ENCODE measurements at places on chromosomes 16 and 17.

GRCh38 chr17:7336240-7337175, at the start of gene ACAP1:
TSS of gene ACAP1 (plus strand) at chr17:7336529. CDS start at chr17:7336735, 206 bp downstream.
- DNase-seq: peak; percentile 69

DNA sequence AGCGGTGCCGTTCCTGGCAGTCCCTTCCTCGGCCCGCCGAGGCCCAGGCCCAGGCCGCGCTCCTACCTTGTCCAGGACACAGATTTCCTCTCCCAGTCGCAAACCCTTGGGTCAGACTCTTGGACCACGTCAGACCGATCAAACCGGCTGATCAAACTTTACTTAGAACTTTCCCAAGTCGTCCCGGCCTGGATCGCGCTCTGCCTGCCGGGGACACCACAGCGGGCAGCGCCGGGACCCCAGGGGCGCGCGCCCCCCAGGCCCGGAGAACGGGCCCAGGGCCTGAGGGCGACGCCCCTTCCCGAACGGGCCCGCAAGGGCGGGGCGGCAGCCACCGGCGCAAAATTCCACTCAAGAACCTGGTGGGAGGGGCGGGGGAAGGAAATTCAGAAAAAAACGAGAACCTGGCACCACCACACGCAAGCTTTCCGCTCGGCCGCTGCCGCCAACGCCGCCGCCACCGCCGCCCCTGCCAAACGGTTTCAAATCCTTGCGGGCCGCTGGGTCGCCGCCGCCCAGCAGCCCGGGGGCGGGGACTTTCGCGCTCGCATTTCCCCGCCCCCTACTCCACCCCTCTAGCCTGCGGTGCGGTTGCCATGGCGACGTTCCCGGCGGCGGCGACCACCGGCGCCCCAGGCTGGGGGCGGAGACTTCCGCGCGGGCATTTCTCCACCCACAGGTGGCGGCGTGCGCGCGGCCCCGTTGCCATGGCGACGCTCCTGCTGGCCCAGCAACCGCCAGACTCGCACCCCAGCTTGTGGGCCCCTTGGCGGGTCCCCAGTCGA, at the start of gene CEP112:
Gene CEP112, minus strand, starts transcription at position 541 of the 785 bp plus-strand sequence.
- peak; percentile 59 for DNase-seq

GRCh38 chr17:28944862-28945741, 6.2 kb downstream of the PHF12 start:
- no peak for DNase-seq

DNA sequence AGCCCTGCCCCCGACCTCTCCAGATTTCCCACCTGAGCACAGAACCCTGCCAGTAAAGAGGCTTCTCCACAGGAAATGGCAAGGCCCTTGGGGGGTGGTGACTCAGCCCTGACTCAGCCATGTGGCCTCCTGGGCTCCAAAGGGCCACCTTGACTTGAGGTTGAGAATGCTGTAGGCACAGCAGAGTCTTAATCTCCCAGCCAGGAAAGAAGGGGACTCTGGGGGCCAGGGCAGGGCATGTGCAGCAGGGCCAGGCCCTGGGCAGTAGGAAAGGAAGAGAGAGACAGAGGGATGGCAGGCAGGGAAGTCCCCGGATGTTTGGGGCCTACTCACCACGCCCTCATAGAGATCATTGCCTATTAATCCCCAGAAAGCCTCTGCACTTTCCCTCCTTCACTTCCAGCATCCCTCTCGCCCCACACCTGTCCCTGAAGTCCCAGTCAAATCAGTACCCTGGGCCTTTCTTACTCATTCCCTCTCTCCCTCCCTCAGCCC, 4.8 kb upstream of the ITGA3 start:
- DNase-seq: no peak

- DNase-seq: no peak
These were observed 32.8 kb downstream of the MSI2 start for GRCh38 chr17:57289130-57289529.
